ENCODE measurements at places on chromosomes 7 and 10. TPM values are rescaled to one million over a fixed set of nuclear protein-coding genes. Genes with fewer than 3 reads are reported as not detected.
A peak's percentile ranks its signal among the peaks of the same experiment; 100 is the strongest.

TRIM73 gene
- 0.94 TPM for total RNA-seq

GRCh38 chr7:98514211-98515031 lies 102.7 kb upstream of the NPTX2 start:
- DNase-seq: no peak

GRCh38 chr10:91163869-91164474 lies 56.5 kb upstream of the PCGF5 start:
- peak; percentile 68 for DNase-seq

DNA sequence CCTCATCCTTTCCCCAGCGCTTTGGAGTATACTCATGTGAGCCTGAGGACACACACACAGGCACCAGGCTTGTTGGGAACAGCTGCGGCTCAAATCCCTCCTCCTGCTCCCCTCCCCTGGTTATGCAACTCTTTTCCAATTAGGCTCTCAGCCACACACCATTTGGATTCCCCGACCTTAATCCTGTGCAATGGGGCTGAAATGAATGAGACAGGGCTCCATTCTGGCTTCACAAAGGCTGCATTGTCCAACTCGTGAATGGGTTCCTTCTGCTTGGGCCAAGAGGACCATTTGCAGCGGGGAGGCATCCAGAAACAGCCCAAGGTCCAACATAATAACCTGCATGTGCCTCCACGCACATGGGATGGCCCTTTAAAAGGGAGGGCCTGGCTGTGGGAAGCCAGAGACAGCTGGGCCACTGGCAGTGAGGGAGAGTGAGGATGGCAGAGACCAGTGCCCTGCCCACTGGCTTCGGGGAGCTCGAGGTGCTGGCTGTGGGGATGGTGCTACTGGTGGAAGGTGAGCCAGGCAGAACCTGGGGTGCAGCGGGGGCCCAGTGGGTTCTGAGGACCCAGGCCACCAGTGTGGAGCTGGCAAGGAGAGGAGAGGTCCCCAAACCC lies at the start of gene RGR:
Gene RGR (plus strand): TSS at position 403 of the 620 bp plus-strand sequence. CDS start 38 bp downstream, at position 441.
- peak; percentile 70 for DNase-seq

GRCh38 chr7:90858546-90858945 lies 262.4 kb downstream of the CDK14 start:
- no peak for DNase-seq

ANXA8L1 gene
- 0.81 TPM for total RNA-seq

TACC2 gene
- 349 TPM for total RNA-seq
